ENCODE measurements at places on chromosomes 12 and 14.

GRCh38 chr12:118311666-118312065 is 61.0 kb downstream of the TAOK3 start:
- peak overlapping the region; percentile 37 for H3K4me3 ChIP-seq
- H3K27me3 ChIP-seq, result no peaks in the 10 kb centered on the region
- no peak for DNase-seq
- peak overlapping the region; percentile 68 for H3K27ac ChIP-seq
- peaks cover 34% of the 10 kb centered on the region for H3K4me1 ChIP-seq

GRCh38 chr12:59723520-59723919 is 127.7 kb downstream of the SLC16A7 start:
- H3K27me3 ChIP-seq, result no peaks in the 10 kb centered on the region
- H3K4me1 ChIP-seq, result no peaks in the 10 kb centered on the region
- no peak overlapping the region for H3K27ac ChIP-seq
- no peak overlapping the region for H3K4me3 ChIP-seq
- DNase-seq, result no peak

GRCh38 chr14:97359341-97359740 is 562.2 kb downstream of the VRK1 start:
- no peaks in the 10 kb centered on the region for H3K4me1 ChIP-seq
- no peaks in the 10 kb centered on the region for H3K27me3 ChIP-seq
- H3K4me3 ChIP-seq, result no peak overlapping the region

DNA sequence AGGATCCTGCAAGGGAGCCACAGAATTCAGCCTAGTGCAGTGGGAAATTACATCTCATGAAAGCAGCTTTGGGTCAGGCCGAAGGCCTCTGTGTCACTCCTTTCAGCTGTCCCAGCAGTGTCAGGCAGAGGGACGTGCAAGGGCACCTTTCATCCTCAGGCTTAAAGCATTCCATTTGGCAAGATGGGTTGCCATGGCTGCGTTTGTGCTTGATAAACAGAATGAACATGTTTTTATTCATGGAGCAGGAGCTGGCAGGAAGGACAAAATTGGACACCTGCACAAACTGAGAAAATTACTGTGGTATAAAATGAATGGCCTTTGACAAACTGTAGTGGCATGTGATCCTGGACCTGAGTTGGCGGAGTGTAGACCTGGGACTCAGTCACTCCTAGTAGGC is 29.4 kb downstream of the ACAD10 start:
- H3K36me3 ChIP-seq, result peaks cover 32% of the 10 kb centered on the region
- H3K27ac ChIP-seq, result no peak overlapping the region
- DNase-seq, result no peak
- no peaks in the 10 kb centered on the region for H3K4me1 ChIP-seq

- no peak overlapping the region for H3K27ac ChIP-seq
- no peaks in the 10 kb centered on the region for H3K27me3 ChIP-seq
- H3K4me1 ChIP-seq, result no peaks in the 10 kb centered on the region
- H3K36me3 ChIP-seq, result no peaks in the 10 kb centered on the region
Measured at GRCh38 chr12:19752712-19753111, 313.4 kb downstream of the AEBP2 start.

DNA sequence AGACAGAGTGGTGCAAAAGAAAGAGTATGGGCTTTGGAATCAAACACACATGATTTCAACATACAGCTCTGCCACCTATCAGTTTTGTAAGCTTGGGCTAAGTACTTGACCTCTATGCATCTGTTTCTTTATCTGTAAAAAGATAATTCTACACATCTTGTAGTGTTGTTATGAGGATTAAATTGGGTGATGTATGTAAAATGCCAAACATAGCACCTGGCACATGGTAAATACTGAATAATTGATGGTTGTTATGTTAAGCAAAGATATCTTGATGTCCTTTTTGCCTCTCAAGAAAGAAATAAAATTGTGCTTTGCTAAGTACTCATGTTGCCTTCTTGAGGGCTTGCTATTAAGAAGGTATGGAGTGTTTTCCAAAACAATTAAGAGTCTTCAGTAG is 2.3 kb upstream of the CSRP2 start:
- H3K4me1 ChIP-seq, result peaks cover 22% of the 10 kb centered on the region
- H3K4me3 ChIP-seq, result no peak overlapping the region
- DNase-seq, result no peak
- no peak overlapping the region for H3K27ac ChIP-seq
- H3K36me3 ChIP-seq, result no peaks in the 10 kb centered on the region
- H3K27me3 ChIP-seq, result no peaks in the 10 kb centered on the region

- H3K27me3 ChIP-seq, result no peaks in the 10 kb centered on the region
- H3K27ac ChIP-seq, result no peak overlapping the region
- no peak for DNase-seq
Measured at GRCh38 chr12:65765436-65765813, 58.9 kb upstream of the HMGA2 start.

DNA sequence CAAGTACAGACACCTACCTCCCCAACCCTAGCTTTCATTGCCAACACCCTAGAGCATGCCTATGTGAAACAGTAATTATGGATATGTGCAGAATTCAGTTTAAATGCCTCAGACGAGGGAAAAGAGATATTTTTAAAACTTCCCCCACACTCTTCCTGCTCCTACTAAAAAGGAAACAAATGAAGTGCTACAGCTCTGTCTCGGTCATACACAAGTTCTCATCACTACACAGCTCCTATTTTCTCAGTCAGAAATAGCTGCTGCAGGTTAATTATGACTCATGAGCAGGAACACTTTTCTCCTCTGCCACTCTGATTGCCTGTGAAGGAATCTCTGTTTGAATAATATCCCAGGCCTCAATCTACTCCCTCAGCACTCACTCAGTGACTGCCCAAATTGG is 703.6 kb upstream of the FLRT2 start:
- no peaks in the 10 kb centered on the region for H3K4me1 ChIP-seq
- no peak for DNase-seq
- no peaks in the 10 kb centered on the region for H3K27me3 ChIP-seq

DNA sequence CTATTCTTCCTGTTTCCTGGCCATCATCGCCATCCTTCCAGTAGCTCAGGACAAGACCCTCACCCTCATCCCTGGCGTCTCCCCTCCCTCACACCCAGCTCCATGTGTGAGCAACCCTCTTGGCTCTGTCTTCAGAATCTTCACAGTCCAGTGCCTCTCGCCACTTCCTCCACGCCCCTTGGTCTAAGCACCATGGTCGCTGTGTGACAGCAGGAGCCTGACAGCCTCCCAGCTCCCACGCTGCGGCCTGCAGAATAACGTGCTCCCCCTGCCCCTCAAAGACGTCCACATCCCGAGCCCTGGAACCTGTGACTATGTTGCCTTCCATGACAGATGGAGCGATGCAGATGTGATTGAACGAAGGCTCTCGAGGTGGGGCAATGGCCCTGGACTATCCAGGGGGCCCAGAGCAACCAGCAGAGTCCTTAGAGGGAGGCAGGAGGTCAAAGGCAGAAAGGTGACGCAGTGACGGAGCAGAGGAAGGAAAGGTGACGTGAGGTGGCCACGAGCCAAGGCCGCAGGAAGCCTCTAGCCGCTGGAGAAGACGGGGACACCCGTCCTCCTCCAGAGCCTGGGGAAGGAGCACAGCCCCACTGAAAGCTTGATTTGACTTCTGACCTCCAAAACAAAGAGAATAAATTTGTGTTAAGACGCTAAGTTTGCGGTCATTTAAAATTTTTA is 139.8 kb downstream of the CALM1 start:
- no peaks in the 10 kb centered on the region for H3K36me3 ChIP-seq
- H3K4me1 ChIP-seq, result peaks cover 10% of the 10 kb centered on the region
- H3K27me3 ChIP-seq, result no peaks in the 10 kb centered on the region
- no peak for DNase-seq
- no peak overlapping the region for H3K4me3 ChIP-seq

DNA sequence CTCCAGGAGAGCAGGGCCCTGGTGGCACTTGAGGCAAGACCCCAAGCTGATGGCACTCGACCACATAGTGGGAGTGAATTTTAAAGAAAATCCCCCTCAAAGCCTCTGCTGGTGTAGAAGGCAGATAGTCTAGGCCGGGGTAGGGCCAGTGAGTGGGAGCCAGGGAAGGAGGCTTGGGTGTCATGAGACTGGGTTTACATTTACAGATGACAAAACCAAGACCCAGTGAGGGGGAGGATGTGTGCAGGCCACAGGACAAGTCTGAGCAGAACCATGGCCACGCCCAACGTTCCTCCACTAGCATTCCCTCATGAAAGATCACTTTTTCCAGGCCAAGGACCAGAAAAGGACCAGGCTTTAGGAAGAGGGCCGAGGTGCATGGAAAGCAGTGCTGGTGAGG is 42.0 kb downstream of the EVL start:
- H3K36me3 ChIP-seq, result peaks cover 76% of the 10 kb centered on the region
- no peak for DNase-seq
- no peaks in the 10 kb centered on the region for H3K27me3 ChIP-seq

DNA sequence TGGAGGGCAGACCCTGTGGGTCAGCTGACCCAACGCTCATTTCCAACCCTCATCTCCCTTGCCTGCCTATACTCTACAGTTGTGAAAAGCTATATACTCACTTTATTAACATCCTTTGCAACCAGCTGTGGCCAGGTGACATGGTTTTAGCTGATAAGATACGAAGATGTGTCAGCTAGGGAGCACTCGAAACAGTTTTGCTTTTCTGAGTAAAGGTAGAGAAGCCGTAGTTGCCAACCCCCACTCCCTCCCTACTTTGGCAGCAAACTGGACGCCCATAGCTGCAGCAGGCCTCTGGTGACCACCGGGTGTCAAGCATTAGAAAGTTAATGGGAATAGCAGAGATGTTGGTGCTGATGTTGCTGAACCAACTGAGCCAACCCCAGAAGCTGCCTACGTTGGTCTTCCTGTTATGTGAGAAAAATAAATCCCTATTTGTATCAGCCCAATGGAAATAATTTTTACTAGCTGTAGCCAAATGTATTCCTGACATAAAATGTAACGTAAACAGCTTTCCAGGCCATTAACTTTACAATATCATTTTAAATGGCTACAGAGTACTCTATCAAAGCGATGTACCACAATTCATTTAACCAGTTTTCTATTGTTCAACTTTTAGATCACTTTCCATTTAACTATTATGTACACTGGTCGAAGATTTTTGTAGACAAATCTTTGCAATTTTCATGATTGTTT is 98.5 kb upstream of the TMCC3 start:
- H3K27me3 ChIP-seq, result no peaks in the 10 kb centered on the region
- no peak overlapping the region for H3K4me3 ChIP-seq
- H3K36me3 ChIP-seq, result no peaks in the 10 kb centered on the region
- no peak for DNase-seq

DNA sequence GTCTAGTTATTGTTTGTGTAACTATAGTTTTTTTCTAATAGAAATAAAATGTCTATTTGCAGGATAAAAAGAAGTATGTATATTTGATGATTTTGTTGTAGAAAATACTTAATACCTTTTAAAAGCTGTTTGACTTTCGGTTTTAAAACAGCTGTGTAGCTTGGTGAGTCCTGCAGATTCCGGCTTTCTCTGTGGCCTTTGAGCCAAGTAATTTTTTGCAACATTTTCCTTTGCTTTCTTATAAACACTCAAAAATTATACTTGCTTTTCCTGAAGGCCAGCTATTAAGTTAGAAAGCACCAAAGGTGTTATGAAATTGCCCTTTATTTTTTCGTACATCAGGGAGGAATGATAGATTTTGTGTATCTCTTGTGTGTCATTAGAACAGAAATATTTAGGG is 63.6 kb downstream of the CRADD start:
- peak overlapping the region; percentile 92 for H3K27ac ChIP-seq
- peaks cover 58% of the 10 kb centered on the region for H3K4me1 ChIP-seq
- peak overlapping the region; percentile 71 for H3K4me3 ChIP-seq
- DNase-seq, result peak; percentile 66

DNA sequence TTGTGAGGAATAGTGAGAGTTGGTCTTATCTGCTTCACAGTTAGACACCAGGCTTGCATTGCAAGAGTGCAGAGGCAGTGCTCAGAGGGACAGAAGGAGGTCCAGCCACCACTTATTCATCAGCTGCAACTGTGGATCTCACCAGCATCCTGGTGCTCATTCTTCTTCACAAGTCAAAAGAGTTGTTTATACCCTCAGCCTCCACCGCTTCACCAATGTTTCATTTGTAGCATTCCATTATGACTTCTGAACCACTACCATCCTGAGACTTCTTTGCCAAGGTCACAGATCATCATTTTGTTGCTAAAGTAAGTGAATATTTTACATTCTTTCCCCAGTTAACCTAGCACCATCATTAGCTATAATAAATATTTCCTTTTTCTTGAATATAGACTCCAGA is 230.5 kb upstream of the KITLG start:
- no peak overlapping the region for H3K27ac ChIP-seq
- no peaks in the 10 kb centered on the region for H3K27me3 ChIP-seq
- no peak for DNase-seq
- no peaks in the 10 kb centered on the region for H3K36me3 ChIP-seq

- DNase-seq, result no peak
- H3K36me3 ChIP-seq, result no peaks in the 10 kb centered on the region
- no peak overlapping the region for H3K4me3 ChIP-seq
- H3K4me1 ChIP-seq, result peaks cover 18% of the 10 kb centered on the region
- no peak overlapping the region for H3K27ac ChIP-seq
Measured at GRCh38 chr14:105947599-105947998, 421.2 kb downstream of the TMEM121 start.

- no peak overlapping the region for H3K27ac ChIP-seq
- H3K4me3 ChIP-seq, result no peak overlapping the region
- DNase-seq, result no peak
- no peaks in the 10 kb centered on the region for H3K4me1 ChIP-seq
- no peaks in the 10 kb centered on the region for H3K36me3 ChIP-seq
Measured at GRCh38 chr12:70663838-70664237, 26.6 kb upstream of the PTPRB start.

GRCh38 chr12:3030821-3031429 is 46.3 kb upstream of the TSPAN9 start:
- no peaks in the 10 kb centered on the region for H3K36me3 ChIP-seq
- no peak overlapping the region for H3K27ac ChIP-seq
- H3K4me1 ChIP-seq, result no peaks in the 10 kb centered on the region

DNA sequence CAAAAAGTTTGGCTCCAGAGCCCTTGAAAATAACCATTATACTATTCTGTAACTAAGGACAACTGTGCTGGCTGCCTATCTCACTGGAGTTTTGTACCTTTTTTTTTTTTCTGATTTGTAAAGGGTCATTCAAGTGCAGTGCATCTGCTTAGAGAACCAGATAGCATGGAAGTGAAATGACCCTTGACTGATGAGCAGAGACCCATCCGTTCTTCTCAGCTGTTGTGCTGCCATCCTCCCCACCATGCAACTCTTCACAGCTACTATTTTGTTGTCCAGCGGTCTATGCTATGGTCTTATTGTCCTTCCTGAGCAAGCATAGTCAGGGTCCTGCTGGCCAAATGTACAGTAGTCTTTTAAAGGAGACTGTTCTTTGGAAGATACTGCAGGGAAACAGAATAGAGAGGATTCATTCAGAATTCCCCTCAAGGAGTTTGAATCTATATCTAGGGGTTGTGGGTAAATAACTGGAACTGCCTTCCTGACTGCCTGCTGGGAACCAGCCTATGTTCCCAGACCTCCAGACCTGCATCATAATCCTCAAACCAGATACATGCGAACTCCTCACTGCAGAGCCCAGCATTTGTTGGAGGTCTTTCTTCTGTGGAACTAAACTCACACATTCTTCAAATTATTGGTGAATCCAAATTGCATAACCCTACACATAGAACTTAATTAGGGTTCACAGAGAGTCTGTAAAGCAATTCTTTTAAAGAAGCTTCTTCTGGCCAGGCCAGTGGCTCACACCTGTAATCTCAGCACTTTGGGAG is 41.1 kb downstream of the GPR19 start:
- no peak overlapping the region for H3K27ac ChIP-seq
- no peak overlapping the region for H3K4me3 ChIP-seq
- DNase-seq, result no peak
- no peaks in the 10 kb centered on the region for H3K36me3 ChIP-seq

GRCh38 chr14:35406506-35407305 is 2.2 kb upstream of the NFKBIA start:
- no peaks in the 10 kb centered on the region for H3K27me3 ChIP-seq
- peak overlapping the region; percentile 59 for H3K27ac ChIP-seq
- peaks cover 3% of the 10 kb centered on the region for H3K36me3 ChIP-seq

- DNase-seq, result no peak
- H3K27me3 ChIP-seq, result no peaks in the 10 kb centered on the region
- no peaks in the 10 kb centered on the region for H3K4me1 ChIP-seq
- no peak overlapping the region for H3K27ac ChIP-seq
Measured at GRCh38 chr12:58363971-58364370, 422.6 kb downstream of the ATP23 start.

Measured in common myeloid progenitor, CD34-positive (primary cell).